ENCODE measurements at places on chromosomes 5 and 9.

- no peak for DNase-seq
Measured at GRCh38 chr5:161539016-161539415, 7.5 kb downstream of the GABRB2 start.

GRCh38 chr5:36908544-36909260 is 32.1 kb downstream of the NIPBL start:
- DNase-seq = no peak

GRCh38 chr5:14246350-14247053 is 103.4 kb downstream of the TRIO start:
- no peak for DNase-seq

- no peak for DNase-seq
Measured at GRCh38 chr9:86636038-86636437, 281.8 kb upstream of the TUT7 start.

GRCh38 chr9:127172066-127172707 is 49.8 kb upstream of the ANGPTL2 start:
- DNase-seq = no peak

DNA sequence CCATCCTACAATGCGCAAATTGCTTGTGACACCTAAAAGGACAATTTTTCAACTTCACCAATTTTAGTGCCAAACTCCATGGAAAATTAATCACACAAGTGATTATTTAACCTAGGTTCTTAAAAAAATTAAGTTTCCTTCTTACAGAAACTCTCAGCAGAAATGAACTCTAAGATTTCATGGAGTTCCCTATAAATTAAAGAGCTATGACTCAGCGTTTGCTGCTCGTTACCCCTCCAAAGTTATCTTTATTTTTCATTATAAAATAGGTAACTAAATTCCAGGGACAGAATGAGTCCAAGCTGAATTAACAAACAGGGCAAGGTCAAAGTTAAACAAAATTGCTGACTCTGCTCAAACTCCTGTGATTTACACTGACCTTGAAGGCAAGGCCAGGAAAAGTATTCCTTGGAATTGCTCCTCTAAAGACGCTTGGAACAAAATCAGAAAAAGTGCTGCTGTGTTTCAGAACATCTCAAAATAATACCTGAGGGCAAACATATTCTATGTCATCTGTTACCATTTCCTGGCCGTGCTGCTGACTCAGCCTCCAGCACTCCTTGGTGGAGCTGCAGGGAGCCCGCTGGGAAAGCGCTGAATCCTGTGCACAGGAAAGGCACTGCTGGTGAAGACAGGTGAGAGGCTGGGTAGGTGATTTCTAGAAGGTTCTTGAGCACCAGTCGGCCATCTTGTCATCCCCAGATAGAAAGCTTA is 2.5 kb upstream of the CMBL start:
- peak; percentile 96 for DNase-seq

- DNase-seq = no peak
Measured at GRCh38 chr5:179361037-179361603, 15.9 kb upstream of the ADAMTS2 start.

DNA sequence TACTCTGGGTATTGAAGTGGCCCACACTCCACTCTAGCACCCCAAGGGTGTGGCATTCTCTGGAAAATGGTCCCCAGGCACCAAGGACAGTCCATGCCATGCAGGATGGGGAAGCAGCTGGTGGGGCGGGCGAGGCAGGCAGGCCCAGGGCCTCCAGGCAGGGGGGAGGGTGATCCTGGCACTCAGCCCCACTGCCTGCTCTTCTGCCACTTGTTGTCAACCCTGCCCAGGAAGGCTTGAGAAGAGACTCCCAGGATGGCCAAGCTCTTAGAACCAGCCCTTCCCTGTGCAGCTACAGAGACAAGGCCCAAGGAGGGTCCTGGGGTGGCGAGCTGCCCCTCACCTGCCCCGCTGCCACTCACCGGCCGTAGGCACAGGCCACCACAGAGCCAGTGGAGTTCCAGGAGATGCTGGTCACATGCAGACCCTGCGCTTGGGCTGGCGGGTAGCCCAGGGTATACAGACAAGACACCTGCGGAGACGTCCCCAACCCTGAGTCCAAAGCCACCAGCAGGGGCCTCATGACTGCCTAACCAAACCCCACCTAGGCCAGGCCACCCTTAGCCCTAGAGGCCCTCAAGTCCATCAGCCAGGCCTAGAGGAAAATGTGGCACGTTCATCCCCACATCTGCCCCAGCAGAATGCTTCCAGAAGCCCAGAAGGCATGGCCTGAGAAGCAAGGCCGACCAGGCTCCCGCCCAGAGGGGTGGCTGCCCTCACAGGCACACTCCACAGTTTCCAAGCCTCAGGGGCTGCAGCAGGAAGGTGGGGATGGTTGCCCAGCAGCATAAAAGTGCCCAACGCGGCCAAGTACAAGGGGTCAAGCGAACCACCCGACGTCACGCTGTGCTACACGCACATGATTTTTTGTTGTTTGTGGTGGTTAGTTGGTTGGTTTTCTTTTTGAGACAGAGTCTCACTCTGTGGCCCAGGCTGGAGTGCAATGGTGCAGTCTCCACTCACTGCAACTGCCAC is 19.8 kb downstream of the DYNC2I2 start:
- no peak for DNase-seq

DNA sequence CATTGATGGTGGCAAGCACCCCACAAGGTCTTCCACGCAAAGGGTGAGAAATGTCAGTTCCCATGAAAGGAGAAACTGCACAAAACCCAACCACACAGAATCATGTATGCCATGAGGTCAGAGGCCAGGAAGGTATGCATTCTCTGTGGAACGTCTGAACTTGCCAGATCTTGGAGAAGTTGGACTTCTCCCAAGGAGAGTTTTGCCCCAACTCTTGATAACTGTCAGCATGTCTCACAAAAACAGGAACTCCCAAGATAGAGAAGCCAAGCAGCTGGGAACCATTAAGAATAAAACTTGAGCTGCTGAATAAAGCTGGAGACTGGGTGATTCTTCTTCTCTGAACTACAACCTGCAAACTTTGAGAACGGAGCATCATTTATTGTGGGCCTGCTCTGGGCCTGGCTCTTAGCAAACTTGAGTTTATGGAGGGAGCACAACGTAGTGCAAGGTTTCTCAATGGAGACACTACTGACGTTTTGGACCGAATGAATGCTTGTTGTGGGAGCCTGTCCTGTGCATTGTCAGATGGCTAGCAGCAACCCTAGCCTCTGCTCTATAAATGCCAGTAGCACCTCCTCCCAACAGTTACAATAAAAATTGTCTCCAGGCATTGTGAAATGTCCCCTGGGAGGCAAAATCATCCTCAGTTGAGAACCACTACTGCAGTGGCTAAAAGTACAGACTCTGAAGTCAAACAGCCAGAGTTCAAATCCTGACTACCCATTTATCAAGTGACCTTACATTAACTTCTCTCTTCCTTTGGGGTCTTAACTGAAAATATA is 193.5 kb downstream of the ACTL7B start:
- no peak for DNase-seq

Measured in 8988T (cell line).